Activated CD8-positive, alpha-beta memory T cell treated with anti-CD3 and anti-CD28 coated beads for 48 hours (primary cell): ENCODE measurements at places on chromosomes 13 and 19.

- no peak for DNase-seq
Observed at GRCh38 chr13:24217601-24218281, 57.2 kb downstream of the SPATA13 start.

GRCh38 chr13:82096256-82096655 is 1755.3 kb upstream of the SPRY2 start:
- DNase-seq: no peak

GRCh38 chr13:108508263-108508662 is 121.1 kb upstream of the MYO16 start:
- DNase-seq: no peak

DNA sequence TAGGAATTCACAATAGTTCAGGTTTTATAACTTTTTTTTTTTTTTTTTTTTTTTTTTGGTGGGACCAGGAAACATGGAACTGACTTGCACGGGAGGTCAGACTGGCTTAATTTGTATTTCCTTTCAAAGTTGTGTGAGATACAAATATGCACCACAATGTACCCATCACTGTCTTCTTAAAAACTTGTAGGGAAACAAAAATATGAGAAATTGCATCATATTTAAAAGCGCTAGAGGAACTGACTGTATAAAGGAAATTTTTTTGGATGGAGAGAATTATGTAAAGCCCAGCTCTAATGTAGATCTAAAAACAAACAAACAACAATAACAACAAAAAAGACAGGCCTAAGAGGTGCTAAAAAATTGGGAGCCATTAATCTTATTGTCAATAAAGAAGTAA is 246.5 kb downstream of the DCT start:
- DNase-seq: no peak

- no peak for DNase-seq
Observed at GRCh38 chr19:50258918-50259372, 55.5 kb downstream of the MYH14 start.

DNA sequence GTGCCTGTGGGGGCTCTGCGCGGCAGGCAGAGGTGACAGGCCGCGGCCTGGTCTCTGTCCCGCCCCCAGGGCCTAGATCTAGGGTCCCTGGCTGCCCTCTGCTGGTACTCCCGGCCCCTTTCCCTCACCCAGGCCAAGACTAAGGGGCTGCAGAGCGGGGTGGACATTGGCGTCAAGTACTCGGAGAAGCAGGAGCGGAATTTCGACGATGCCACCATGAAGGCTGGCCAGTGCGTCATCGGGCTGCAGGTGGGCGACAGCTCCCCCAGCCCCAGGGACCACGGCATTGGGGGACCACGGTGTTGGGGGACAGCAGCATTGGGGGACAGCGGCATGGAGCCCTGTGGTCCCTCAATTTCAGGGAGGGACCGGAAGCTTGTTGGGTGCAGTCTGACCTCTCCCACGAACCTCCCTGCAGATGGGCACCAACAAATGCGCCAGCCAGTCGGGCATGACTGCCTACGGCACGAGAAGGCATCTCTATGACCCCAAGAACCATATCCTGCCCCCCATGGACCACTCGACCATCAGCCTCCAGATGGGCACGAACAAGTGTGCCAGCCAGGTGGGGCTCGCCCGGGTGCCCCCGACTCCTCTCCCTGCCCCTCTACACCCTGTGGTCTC is 3.8 kb upstream of the ABCA7 start:
- DNase-seq: no peak

- DNase-seq: no peak
Observed at GRCh38 chr13:90792335-90792734, 555.2 kb upstream of the MIR17HG start.

DNA sequence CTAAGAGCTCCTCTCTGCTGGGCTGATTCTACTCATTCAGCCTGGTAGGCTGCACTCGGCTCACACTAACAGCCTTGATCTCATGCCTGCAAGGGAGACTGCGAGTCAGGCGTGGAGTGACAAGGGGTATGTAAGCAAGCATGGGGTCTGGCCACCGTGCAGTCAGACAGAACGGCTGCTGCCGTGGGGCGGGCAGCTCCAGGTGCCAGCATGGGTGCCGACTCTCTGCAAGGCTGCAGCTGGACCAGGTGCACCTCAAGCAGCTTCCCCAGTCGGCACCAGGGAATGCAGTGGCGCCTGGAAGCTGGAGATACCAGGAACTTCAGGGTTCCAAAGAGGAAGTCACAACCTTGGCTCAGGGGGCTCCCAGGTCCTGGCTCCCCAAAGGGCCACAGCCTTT is 892.3 kb downstream of the OLFM4 start:
- DNase-seq: no peak

- no peak for DNase-seq
Observed at GRCh38 chr13:31096654-31097302, 64.9 kb downstream of the HSPH1 start.

- DNase-seq: no peak
Observed at GRCh38 chr19:41447732-41448332, 4.9 kb downstream of the ERICH4 start.

- DNase-seq: no peak
Observed at GRCh38 chr13:28173793-28174192, 35.4 kb downstream of the PAN3 start.

DNA sequence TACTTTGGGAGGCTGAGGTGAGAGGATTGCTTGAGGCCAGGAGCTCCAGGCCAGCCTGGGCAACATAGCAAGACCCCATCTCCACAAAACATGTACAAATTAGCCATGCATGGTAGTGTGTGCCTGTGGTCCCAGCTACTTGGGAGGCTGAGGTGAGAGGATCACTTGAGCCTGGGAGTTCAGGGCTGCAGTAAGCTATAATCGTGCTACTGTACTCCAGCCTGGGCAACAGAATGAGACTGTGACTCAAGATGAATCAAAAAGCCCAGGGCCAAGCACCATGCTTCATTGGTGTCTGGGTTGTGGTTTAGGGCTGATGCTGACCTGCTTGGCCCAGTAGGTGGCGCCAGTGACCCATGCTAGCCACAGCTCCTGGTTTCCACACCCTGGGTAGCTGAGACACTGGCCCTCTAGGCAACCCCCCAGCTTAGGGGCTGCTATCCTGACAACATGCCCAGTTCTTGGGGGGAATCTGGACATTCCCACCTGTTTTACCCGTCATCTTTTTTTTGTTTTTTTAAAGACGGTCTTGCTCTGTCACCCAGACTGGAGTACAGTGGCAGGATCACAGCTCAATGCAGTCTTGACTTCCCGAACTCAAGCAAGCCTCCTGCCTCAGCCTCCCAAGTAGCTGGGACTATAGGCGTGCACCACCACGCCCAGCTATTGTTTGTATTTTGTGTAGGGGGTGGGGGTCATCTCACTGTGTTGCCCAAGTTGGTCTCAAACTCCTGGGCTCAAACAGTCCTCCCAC is 5.5 kb downstream of the CCDC124 start:
- peak; percentile 72 for DNase-seq

DNA sequence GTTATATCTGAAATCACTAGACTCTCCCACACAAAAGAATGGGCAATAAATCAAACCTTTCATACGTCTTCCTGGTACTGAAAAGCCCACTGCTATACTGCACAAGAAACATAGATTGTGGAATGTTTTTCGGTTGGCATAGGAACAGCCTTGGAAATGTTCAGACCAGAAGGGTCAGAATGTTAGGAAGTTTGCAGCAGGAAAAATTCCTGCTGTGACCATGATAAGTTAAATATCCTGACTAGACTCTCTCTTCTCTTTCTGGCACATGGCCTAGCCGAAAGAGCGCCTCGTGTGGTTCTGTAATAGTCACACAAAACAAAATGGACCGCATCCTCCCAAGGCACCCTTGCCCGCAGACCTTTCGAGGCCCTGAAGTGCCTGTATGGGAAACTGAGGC is 427.2 kb downstream of the COG6 start:
- no peak for DNase-seq

DNA sequence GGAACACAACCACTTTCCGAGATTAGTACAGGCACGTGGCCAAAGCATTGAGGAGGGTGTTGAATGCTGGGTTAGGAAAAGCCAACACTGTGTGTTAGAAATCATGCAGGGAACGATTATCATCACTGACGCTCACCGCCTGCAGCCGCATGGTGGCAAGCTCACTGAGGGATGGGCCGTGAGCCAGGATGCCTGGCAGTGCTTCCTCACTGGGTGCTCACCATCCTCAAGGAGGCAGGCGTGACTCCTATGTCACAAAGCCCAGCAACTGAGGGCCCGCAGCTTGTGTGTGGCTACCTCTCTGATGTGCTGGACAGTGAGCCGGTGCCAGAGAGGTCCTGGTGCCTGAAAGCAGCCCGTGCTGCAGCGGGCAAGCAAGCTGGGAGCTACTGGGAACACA is 30.4 kb upstream of the TIMM44 start:
- DNase-seq: no peak

- DNase-seq: no peak
Observed at GRCh38 chr19:1110809-1111640, 7.2 kb downstream of the GPX4 start.
